Activated naive CD4-positive, alpha-beta T cell treated with anti-CD3 and anti-CD28 coated beads, Interleukin-2, amount 50 U/mL, for 72 hours (primary cell): ENCODE measurements at places on chromosomes 7 and 10. TPM values are rescaled to one million over a fixed set of nuclear protein-coding genes. Genes with fewer than 3 reads are reported as not detected.

DNA sequence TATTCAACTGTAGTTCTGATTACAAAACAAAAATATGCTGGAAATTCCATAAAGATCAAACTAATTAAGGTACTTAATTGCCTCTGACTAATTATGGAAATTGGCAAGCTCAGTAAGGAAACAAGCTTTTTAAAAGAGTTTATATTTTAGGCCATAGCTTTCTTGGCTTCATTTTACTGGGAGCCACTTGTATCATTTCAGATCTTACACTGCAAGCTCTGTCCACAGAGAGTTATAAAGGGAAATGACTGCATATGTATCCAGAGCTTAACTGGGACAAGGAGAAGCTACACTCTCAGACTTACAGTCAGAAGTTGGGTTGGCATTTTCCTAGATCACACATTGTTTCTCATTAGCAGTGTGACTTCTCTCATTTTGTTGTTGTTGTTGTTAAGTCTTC is 92.4 kb downstream of the LRRN3 start:
- DNase-seq: no peak

DNA sequence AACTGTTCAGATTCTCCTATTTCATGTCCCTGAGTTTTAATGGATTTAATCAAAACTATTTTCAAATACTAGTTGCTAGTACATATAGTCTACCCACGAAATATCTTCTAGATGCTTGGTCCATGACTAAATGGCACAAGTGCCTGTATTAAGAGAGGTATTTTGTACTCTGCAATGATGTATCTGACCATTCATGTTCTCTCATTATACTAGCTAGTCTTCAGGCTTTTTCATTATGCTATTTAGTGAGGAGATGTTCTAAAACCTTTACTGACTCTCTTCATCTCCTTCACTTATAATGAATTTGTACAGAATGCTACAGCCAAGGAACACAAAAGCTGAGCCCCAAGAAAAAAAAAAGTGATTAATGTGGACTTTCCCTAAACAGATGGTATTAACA is 222.5 kb downstream of the AHR start:
- no peak for DNase-seq

GRCh38 chr7:130875265-130875741 is 141.3 kb upstream of the KLF14 start:
- DNase-seq: peak; percentile 53

DNA sequence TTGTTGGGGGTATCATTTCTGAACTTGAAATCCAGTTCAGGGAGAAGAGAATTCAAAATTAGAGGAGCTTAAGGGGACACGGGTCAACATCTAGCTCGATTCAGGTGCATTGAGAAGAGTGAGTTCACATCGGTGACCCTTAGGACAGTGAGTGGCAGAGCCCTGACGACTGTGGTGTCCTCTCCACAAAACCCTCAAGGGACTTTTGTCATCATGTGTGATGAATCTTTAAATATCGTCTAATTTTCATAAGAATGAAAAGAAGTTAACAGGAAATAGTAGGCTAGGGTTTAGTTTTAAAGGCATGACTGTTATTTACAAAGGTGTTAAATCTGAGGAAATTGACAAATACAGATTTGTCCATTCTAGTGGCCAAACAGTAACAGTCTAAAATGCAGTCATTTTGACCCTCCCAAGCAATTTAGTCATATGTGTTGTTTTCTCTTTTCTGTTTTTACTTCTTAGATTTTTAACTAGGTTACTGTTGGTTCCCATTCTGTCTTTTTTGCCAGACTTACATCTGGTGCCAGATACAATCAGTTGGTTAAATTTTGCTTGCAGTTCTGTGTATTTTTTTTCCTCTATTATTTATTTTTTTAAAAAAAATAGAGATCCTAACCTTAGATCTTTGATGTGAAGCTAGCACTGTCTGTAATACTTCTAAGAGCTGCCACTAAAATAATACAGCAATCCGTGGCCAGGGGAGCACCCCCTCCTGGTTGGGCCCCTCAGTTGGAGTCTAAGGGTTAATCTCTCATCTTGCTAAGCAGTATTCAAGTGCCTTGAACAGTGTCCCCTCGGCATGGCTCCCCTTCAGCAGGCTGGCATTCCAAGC is 34.9 kb upstream of the SH2B2 start:
- no peak for DNase-seq

Gene TMEM140
- total RNA-seq: 13.6 TPM

GRCh38 chr10:123147635-123148413 is at the start of gene HMX2:
Gene HMX2 (plus strand): TSS chr10:123148136. CDS start chr10:123148379, 243 bp downstream.
- peak; percentile 59 for DNase-seq

DNA sequence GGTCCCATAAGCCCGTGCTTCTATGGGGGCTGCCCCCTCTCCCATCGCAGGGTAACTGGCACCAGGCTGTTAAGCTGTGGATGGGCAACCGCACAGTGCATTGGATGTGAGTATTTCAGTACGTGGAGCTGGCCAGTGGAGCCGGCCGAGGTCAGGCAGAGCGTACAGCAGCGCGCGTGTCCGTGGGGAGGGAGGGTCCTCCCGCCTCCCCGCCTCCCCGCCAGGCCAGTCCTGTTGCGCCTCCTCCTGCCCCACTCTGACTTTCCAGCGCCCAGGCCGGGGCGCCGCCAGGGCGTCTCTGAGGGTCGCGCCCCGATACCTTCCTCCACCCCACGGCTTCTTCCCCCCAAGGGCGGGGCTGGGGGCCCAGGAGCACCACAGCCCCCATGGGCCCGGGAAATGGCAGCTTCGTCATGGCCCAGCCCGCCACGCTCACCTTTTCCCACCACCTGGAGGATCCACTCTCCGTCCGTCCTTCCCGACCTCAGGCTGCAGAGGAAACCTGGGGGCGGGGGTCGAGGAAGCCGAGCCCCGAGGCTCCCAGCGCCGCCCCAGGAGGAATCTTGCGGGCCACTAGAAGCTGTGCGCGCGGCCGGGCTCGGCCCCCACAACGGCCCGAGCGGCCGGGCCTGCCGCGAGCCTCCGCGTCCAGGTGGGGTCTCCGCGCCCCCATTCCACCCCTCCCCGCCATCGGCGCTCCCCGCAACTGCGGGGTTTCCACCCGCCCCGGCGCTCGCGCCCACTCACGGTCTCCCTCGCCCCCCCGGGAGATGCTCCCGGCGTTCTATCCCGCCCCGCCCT is 831 bp upstream of the PFKP start:
- DNase-seq: no peak

DNA sequence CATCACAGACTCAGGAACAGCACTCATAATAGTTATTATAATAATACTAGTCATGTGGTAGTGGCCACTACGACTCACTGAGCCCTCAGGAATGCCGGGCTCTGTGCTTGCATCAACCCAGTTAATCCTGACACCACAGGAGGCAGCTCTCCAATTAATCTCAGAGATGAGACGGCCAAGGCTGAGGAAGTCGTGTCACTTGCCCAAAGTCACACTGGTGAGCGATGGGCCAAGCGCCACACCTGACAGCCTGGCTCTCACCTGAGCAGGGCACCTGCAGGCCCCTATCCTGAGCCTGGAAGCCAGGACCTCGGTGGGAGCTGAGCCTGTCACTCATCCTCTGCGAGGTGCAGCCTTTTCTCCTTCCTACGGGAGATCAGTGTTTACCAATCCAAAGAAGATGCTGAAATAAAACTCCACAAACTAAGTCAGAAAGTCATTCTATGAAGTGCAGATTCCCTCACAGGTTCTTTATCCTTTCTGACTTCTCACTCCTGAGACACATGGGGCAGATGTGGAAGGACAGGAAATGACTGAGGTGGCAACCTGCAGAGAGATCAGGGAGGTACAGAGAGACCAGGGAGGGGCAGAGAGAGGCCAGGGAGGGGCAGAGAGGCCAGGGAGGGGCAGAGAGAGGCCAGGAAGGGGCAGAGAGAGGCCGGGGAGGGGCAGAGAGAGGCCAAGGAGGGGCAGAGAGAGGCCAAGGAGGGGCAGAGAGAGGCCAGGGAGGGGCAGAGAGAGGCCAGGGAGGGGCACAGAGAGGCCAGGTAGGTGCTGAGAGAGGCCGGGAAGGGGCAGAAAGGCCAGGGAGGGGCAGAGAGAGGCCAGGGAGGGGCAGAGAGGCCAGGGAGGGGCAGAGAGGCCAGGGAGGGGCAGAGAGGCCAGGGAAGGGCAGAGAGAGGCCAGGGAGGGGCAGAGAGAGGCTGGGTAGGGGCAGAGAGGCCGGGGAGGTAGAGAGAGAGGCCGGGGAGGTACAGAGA is 38.5 kb downstream of the VIPR2 start:
- DNase-seq: no peak

Gene TBX20
- not detected for total RNA-seq

DNA sequence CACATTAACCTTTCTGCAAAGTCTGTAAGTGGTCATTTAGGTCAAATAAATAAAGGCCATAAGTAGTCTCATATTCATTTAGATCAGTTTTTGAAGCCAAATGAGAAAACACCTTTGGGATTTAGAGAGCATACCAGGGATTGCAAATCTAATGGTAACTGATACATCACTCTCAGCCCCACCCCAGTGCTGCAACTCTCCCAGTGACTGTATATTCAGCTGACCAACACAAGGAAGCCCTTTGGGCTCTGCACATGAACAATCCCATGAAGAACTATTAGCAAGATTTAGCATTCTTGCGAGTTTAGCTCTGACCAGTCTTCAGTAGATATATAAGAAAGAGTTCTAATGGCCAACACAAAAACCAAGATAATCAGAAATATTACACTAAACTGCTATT is 252.3 kb downstream of the CSTF2T start:
- no peak for DNase-seq

DNA sequence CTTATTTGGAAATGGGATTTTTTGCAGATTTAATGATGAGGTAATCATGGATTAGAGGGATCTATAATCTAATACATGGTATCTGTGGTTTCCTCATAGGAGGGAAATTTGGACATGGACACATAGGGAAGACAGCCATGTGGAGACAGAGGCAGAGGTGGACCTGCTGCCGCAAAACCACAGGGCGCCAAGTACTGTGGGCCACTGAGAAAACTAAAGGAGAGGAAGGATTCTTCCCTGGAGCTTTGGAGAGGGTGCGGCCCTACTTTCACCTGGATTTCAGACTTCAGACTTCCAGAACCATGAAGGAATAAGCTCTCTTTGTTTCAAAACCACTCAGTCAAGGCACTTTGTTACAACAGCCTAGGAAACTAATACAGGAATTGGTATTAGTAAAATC is 149.4 kb upstream of the AKR1E2 start:
- DNase-seq: no peak

Gene PRSS2
- not detected for total RNA-seq

DNA sequence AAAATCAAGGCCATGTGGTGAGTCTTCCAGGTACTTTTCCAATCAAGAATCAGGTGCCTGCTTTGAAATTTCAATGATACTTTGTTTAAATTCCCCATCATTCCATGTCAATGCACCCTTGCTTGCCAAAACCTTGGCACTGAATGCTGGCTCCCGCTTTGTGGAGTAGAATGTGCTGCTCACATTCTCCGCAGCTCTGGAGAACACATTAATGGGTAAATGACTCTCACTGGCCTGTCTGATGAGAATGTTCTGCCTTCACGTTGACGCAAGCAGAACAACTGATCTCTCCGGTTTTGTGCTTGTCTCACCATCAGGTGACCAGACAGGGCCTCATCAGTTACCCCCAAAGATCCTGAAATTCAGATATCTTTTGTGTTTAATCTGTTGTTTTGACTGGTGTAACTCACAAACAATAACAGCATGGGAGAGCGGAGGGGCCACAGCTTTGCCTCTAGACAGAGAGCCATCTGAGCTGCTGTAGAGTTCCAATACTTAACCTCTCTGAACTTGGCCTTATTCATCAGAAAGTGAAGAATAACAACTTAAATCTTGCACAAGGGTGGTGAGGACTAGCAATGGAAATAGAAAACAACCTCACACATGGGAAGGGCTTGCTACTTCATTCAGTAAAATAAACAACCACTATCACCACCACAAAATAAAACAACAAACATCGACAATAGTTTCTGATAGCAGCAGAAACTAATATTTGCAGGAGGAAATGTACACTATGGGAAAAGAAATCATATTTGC is 276.9 kb upstream of the IGFBP3 start:
- no peak for DNase-seq

- DNase-seq: no peak
Observed at GRCh38 chr10:3438606-3439005, 266.0 kb upstream of the PITRM1 start.

DNA sequence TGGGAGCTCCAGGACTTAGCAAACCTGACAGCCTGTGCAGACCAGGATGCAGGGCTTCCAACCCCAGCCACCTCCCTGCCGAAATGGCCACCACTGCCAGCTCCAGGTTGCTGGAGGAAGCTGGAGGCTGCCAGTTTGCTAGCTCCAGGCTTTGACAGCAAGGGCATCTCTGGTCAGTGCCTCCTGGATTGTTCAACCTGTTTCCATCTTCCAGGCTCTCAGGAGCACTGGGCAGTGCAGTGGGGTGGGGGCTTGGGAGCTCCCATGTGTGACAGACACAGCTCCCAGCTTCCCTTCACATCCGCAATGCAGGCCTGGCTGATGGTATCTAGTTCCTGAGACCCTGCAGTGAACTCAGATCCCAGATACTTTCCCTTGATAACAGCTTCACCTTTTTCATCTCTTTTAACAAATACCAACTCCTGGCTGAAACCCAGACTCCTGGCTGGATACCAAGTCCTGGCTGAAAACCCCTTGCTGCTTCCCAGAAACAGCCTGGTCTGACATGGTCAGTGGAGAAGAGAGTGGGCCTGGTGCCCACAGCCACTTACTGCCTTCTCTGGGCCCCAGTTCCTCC is 20.8 kb upstream of the RET start:
- no peak for DNase-seq

Gene METTL27
- total RNA-seq: 0.50 TPM
